Stomach (tissue), 19 donors: ENCODE measurements at places on chromosomes 12 and 14. TPM values are rescaled to one million over a fixed set of nuclear protein-coding genes. Genes with fewer than 3 reads are reported as not detected.
A peak's percentile ranks its signal among the peaks of the same experiment; 100 is the strongest.

DNA sequence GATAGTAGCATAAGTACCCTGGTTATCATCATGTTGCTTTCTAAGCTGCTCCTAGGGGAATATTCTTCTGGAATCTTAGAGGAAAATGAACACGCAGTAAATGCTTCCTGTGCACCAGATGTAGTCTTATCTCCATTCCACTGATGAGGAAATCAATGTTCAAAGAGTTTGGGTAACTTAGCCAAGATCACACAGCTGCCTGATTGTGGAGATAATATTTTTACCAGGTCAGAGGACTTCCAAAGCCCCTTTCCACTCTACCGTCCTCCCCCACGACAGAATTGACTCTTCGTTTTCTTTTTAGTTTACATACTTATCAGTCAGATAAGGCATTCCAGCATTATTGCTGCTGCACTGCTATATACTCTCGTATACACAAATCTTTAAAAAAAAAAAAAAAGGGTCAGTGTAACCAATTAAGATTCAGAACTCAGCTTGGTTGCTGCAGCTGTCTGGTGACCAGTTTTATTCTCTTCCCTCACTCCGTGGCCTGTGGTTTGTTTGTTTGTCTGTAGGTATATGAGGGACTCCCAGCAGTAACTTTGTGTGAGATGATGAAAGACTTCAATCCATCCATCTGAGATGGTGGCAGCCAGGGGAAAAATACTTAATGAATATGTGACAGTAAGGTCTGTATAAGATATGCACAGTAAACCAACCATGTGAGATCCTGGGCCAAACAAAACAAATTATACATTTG, 110.5 kb downstream of the TGFB3 start:
- H3K27me3 ChIP-seq = no peaks in the 10 kb centered on the region
- peaks cover 2% of the 10 kb centered on the region for H3K4me1 ChIP-seq
- no peak overlapping the region for H3K27ac ChIP-seq
- H3K36me3 ChIP-seq = no peaks in the 10 kb centered on the region
- no peak overlapping the region for H3K4me3 ChIP-seq
- DNase-seq = peak; percentile 34

GRCh38 chr14:68468437-68469207, 324.2 kb downstream of the ZFP36L1 start:
- H3K27ac ChIP-seq = peak overlapping the region; percentile 36
- H3K27me3 ChIP-seq = no peaks in the 10 kb centered on the region
- H3K4me1 ChIP-seq = peaks cover 49% of the 10 kb centered on the region
- H3K36me3 ChIP-seq = no peaks in the 10 kb centered on the region
- DNase-seq = peak; percentile 53

- peaks cover 20% of the 10 kb centered on the region for H3K4me1 ChIP-seq
- no peak overlapping the region for H3K27ac ChIP-seq
- H3K27me3 ChIP-seq = no peaks in the 10 kb centered on the region
Observed at GRCh38 chr12:11580125-11580751, 69.2 kb upstream of the ETV6 start.

DNA sequence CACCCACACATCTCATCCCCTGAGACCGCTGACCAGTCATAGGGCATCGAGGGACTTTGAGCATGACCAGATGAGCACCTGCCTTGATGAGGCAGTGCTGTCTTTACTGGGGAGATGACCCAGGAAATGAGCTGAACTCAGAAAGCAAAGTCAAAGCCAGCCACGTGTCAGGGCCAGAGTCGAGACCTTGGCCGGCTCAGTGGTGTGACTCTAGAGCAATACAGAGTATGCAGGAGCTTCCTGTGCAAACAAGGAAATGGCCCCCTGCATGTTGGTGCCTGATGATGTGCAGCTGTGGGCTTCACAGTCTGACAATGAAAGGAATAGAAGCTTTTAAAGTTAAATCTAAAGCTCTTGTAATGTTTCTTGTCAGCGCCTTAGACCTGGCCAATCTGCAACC, 332.9 kb downstream of the PCNX1 start:
- H3K27me3 ChIP-seq = no peaks in the 10 kb centered on the region
- no peak overlapping the region for H3K4me3 ChIP-seq
- H3K4me1 ChIP-seq = no peaks in the 10 kb centered on the region
- H3K36me3 ChIP-seq = no peaks in the 10 kb centered on the region

- H3K27me3 ChIP-seq = no peaks in the 10 kb centered on the region
- H3K36me3 ChIP-seq = no peaks in the 10 kb centered on the region
- H3K4me3 ChIP-seq = no peak overlapping the region
- H3K27ac ChIP-seq = no peak overlapping the region
- no peaks in the 10 kb centered on the region for H3K4me1 ChIP-seq
Observed at GRCh38 chr14:36818246-36818645, 156.6 kb downstream of the PAX9 start.

DNA sequence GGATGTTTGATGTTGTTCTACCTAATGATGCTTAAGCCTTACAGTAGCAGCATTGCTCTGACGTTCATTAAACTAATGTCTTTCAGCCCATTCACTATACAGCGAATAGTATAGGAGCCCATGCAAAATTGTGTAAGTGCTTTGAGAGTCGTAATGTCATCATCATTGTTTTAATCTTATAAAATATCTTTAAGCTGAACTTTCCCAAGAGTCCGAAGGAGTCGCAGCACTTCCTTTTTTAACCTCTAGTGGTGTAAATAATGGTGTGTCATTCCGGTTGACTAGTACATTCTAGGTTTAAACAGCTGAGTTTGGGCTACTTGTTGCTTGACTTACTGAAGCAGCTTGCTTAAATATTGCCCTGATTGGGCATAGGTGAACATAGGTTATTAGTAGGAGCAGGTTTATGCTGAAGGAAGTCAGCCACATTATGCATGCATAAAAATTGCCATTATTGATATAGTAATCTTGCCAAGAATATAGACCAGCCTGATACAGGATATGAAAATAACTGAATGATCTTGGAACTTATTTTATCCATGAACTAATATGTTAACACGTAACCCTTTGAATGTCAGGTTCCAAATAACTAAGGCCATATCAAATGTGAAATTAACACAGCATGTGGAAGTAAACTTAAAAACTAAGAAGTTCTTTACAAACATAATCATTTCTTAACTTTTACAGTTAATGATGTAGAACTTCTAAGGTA, 2.6 kb downstream of the WNK1 start:
- H3K27me3 ChIP-seq = no peaks in the 10 kb centered on the region
- H3K4me3 ChIP-seq = peak overlapping the region; percentile 93
- H3K27ac ChIP-seq = peak overlapping the region; percentile 99
- no peak for DNase-seq
- H3K36me3 ChIP-seq = no peaks in the 10 kb centered on the region

DNA sequence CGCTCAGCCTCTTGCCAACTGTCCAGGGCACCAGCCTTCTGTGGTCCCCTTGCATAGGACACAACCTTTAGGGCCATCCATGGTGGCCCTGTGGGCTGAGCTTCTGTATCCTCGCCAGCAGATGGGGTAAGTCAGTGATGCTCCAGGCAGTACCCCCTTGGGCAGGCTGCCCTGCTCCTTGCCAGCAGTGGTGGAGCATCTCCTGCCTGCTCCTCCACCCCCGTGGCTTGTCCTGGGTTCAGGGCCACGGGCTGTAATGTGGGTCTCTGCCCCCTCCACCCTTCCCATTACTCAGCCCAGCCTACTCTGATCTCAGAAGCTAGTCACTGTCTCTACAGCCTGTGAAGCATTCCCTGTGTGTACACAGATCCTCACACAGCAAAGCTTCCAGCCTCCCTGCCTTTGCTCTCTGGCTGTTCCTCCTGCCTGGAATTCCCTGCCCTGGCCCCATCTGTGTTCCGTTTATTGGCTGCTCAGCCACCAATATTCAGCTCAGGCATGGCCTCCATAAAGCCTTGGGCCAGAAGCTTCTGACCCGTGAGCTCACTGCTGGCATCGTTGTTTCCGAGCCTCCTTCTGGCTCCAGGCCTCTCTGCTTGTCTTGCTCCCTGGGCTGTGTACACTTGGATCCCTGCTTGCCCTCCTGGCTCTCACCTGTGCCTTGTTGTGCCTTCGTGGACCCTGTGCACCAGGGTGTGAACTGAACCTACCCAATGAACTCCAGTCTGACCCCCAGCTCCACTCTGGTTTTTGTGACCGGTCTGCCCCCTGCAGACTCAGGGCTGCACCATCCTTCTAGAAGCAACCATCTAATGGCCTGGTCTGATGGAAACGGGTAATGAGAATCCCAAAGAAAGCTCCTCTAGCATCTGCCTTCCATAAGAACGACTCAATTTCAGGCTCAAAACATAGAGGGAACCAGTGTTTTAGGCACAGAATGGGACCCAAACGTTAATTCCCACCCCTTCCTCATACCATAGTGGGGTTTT, 177.0 kb upstream of the PRMT8 start:
- DNase-seq = peak; percentile 58
- H3K27ac ChIP-seq = no peak overlapping the region
- peaks cover 9% of the 10 kb centered on the region for H3K4me1 ChIP-seq
- H3K36me3 ChIP-seq = no peaks in the 10 kb centered on the region
- H3K4me3 ChIP-seq = no peak overlapping the region

GRCh38 chr12:81039231-81039630, 38.6 kb upstream of the ACSS3 start:
- no peak overlapping the region for H3K4me3 ChIP-seq
- no peaks in the 10 kb centered on the region for H3K27me3 ChIP-seq
- no peak for DNase-seq
- H3K27ac ChIP-seq = no peak overlapping the region
- H3K4me1 ChIP-seq = no peaks in the 10 kb centered on the region
- no peaks in the 10 kb centered on the region for H3K36me3 ChIP-seq

DNA sequence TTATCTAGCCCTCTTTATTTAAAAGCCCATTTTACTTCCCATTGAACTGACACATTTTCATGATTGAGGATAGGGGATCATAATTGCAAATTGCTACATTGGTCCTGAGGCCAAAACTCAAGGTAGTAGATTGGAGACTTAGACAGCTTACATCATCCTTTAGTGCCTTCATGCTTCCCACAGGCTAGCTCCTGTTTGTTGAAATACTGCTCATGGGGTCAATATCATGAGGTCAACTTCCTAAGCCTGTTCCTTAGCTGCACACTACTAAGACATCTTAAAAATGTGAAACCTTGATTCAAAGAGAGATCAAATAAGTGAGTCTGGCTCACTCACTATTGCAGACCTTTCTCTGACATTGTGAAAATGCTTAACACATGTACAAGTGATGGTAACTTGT, 113.0 kb downstream of the TBC1D30 start:
- H3K27ac ChIP-seq = no peak overlapping the region
- no peak overlapping the region for H3K4me3 ChIP-seq
- no peaks in the 10 kb centered on the region for H3K27me3 ChIP-seq
- H3K36me3 ChIP-seq = no peaks in the 10 kb centered on the region
- H3K4me1 ChIP-seq = no peaks in the 10 kb centered on the region
- DNase-seq = no peak

DNA sequence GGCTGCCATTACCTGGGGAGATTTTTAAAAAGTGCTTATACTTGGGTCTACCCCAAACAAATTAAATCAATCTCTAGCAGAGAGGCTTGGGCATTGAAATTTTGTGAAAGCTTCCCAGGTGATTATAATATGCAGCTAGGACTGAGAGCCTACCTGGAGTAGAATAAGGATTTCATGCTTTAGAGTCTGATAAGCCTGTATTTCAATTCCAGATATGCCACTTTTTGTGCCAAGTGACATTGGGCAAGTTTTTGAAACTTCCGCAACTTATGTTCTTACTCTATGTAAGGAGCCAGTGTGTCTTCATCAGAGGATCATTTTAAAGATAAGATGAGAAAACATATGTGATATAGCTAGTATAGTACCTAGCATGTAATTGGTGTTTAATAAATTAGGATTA, 159.8 kb upstream of the LRIG3 start:
- H3K36me3 ChIP-seq = no peaks in the 10 kb centered on the region
- H3K4me1 ChIP-seq = peaks cover 14% of the 10 kb centered on the region
- H3K27ac ChIP-seq = no peak overlapping the region
- DNase-seq = peak; percentile 18
- H3K4me3 ChIP-seq = no peak overlapping the region

- no peak for DNase-seq
- H3K4me3 ChIP-seq = no peak overlapping the region
- H3K27me3 ChIP-seq = no peaks in the 10 kb centered on the region
- H3K4me1 ChIP-seq = no peaks in the 10 kb centered on the region
Observed at GRCh38 chr14:65849558-65849957, 437.0 kb downstream of the FUT8 start.

DNA sequence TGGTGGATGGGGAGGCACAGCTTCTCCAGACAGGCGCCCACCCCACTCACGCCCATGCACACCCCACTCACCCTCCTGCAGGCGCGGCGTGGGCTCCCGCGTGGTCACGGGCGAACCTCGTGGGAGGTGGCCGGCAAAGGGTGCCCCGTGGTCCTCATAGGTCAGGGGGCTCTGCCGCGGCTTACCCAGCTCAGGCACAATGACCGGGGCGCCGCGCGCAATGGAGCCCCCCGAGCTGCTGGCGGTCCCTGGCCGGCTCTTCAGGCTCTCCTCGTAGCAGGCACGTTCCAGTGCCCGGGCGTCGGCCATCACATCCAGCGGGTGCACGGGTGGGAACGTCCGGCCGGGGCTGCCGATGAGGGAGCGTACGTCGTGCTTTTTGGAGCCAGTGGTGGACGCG, 49.6 kb downstream of the RFLNA start:
- no peak overlapping the region for H3K4me3 ChIP-seq
- no peak for DNase-seq
- no peaks in the 10 kb centered on the region for H3K27me3 ChIP-seq

DNA sequence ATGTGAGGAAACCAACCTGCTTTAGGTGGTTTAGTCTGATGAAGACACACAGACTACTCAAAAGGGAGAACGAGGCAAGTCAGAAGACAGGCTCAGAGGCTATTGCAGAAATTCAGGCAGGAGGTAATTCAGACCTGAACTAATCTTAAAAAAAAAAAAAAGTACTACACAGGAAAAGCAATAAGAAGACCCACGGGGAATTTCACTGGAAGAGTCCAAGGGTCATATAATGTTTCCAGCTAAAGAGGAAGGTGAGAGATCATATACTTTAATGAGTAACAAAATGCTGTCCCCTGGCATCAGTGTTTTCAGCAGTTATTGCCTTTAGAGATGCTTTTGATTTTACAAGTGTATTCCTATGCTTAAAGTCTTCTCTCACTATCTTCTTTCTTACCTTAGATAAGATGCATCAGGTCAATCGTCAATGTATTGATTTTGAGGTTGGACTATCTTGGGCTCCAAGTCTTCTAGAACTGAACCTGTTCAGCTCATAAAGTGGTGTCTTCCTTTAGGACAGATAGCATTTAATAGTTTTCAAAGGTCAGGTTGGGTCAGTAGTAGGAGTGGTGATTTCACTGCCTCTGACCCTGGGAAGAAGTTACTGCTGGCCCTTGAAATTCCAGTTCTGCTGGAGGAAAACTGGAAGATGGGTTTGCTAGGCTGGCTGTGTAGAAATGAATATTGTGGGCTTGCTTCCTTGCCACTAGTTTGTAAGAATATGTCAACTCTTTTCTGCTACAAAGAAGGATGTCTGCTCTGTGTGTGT, 60.0 kb downstream of the FAR2 start:
- no peak overlapping the region for H3K4me3 ChIP-seq
- H3K27ac ChIP-seq = no peak overlapping the region
- DNase-seq = no peak
- no peaks in the 10 kb centered on the region for H3K36me3 ChIP-seq

- H3K36me3 ChIP-seq = no peaks in the 10 kb centered on the region
- H3K27me3 ChIP-seq = no peaks in the 10 kb centered on the region
- peaks cover 15% of the 10 kb centered on the region for H3K4me1 ChIP-seq
- H3K27ac ChIP-seq = no peak overlapping the region
- no peak for DNase-seq
Observed at GRCh38 chr14:95664066-95664465, 22.2 kb upstream of the TCL1B start.

The PHETA1 gene
- total RNA-seq = 12.7 TPM

The INHBE gene
- not detected for total RNA-seq
